Right atrium auricular region (tissue), 2 donors: ENCODE measurements at places on chromosomes 6 and 20.

DNA sequence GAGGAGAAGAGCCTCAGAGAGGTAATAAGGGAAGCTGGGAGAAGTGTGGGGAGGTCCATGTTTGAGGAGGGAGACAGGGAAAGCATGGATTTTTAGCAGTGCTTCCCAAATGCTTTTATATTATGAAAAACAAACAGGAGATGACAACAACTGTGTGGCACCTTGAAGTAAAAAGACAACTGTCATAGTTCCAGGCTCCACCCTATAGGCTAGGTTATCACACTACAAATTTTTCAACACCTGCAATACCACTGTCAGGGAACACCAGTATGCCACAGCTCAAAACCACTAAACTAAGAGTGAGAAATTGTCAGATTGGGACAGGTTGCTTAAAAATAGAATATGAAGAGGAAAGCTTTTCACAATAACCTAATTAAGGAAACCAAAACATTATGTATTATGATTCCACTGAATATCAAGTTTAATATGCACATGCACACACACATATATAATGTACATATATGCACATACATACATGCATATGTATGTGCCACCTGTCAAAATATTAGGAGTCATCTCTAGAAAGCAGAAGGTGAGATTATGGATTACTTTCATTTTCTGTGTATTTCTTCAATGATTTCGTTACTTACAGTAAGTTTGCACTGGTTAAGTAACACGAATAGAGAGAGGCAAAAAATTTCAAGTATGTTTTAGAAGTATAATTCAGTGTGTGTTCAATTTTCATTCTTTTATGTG is 261.2 kb downstream of the PTPRK start:
- DNase-seq = no peak

GRCh38 chr6:119470893-119471542 is 121.5 kb upstream of the MAN1A1 start:
- no peak for DNase-seq

GRCh38 chr20:17579369-17580039 is 9.6 kb downstream of the DSTN start:
- DNase-seq = no peak

DNA sequence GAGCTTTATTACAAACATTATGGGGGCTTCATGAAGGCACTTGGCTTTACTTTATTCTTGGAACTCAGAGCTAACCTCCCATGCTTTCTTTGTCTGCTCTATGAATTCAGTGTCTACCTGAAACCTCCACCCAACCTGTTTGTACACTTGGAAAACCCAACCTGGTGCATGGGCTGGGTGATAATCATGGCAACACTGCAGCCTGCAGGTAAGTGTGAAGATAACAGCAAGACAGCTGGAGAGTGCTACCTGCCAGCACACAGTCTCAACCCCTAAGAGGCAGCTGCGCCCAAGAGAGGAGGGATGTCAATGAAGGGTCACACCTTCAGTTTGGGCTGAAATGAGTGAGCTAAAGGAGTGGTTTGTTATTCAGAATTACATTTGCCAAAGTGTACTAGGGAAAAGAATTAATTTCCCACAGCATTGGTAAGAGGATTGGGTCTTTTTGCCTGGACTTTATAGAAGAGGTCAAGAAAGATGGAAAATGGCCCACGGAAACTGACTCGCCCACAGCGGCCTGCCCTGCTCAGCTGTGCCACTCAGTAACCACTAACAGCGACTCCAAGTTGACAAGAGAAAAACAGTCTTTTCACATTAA is 24.4 kb downstream of the FOXQ1 start:
- DNase-seq = no peak

GRCh38 chr6:61649845-61650244 is 636.2 kb downstream of the KHDRBS2 start:
- DNase-seq = no peak

GRCh38 chr6:7813704-7814103 is 87.8 kb downstream of the BMP6 start:
- no peak for DNase-seq

DNA sequence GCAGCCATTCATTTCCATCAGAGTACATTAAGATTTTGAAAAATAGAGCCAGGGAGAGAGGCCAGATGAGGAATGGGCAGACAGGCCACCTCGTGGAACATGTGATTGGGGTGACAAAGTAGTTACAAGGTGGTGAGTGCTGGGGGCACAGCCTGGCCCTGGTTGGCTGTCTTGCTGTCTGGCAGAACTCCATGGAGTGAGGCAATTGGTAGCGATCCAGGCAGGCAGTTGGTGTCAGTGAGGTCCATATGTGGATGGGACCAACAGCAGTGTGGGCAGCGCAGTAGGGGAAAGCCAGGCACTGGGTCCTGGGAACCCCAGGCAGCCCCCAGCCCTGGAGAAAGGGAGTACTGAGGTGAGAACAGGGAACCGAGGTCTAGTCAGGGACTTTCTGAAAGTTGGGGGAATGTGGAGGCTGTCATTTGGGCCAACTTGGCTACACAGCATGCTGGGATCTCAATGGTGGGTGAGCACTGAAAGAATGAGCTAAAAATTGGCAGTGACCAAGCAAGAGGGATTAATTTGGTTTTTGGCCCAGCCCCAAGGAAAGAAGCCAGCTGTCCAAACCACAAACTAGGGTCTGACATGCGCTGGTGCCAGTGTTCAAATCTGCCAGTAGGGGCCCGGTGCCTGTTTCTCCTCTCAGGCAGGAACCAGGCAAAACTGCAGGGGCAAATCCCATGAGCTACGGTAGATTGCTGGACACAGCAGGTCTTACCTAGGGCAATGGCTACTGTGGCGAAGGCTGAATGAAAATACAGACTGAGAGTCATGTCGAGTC is 61.4 kb upstream of the E2F3 start:
- no peak for DNase-seq

- no peak for DNase-seq
Observed at GRCh38 chr6:73503027-73503772, 17.6 kb downstream of the EEF1A1 start.

DNA sequence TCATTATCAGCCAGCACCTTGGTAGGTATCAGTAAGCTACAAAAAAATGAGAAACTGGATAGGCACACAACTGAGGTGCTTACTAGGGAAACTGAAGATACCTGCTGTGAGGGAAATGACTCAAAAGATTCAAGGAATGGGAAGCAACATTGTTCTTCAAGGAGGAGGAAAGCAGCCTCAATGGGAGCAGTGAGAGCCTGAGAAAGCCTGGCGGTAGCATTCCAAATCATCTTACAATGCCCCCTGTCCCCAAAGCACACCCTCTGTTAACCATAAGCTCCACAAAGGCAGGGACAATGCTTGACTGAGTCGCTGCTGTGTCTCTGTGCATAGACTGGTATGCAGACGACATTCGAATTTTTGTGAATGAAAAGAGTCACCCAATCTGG is 10.6 kb downstream of the PKHD1 start:
- no peak for DNase-seq

GRCh38 chr20:19560881-19561480 is 197.1 kb upstream of the RIN2 start:
- DNase-seq = no peak

DNA sequence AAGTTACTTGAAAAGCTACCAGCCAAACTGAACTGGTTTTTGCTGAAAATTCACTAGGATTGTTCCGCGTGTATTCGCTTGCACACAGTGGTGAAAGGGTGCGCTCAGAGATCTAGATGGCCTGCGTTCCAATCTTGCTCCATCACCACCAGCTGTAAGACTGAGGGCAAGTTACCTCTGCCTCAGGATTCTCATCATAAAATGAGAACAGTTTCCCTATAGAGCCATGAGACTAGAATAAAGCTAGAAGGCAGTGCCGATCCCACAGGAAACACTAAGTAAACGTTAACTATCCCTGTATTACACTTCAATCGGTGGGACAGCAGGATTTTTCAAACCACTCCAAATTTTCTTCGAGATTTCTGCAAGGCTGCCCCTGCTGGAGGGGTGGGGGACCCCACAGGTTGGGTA is 838 bp downstream of the AHCY start:
- DNase-seq = no peak

- DNase-seq = no peak
Observed at GRCh38 chr20:59044295-59044694, 1.7 kb upstream of the PRELID3B start.

DNA sequence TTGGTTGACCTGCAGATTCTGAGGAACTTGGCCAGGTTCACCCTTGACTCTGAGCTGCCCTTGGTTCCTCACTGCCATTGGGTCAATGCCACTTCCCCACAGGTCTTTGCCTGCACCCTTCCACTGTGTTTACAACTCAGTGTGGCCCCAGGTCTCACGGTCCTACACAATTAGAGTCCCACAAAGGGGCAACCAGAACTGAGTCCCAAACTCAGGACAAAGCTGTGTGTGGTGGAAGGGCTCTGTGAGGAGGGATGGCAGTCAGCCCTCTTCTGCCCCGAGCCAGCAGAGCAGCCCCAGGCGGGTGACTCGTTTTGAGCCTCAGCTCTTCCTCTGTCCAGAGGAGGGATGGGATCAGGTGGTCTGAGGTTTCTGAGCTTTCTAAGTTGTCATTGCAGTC is 69.5 kb downstream of the NPEPL1 start:
- no peak for DNase-seq

DNA sequence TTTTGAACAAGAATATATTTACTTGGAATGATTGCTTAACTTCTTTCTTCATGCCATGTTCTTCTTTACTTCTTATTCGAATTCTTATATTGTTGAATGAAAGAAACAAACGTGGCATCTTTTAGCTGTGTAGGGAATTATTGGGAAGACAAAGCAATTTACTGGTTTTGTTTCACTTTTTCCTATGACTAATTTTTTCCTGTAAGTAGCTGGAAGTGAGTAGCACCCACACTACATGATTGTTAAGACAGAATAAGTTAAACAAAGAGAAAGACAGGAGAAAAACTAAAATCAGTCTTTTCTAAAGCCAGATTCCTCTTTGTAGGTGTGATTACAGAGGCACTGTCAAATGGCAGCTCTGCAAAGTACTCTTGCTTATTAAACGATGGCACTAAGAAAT is 593.4 kb downstream of the EYS start:
- DNase-seq = no peak

- no peak for DNase-seq
Observed at GRCh38 chr6:79441192-79441591, 96.0 kb downstream of the LCA5 start.

DNA sequence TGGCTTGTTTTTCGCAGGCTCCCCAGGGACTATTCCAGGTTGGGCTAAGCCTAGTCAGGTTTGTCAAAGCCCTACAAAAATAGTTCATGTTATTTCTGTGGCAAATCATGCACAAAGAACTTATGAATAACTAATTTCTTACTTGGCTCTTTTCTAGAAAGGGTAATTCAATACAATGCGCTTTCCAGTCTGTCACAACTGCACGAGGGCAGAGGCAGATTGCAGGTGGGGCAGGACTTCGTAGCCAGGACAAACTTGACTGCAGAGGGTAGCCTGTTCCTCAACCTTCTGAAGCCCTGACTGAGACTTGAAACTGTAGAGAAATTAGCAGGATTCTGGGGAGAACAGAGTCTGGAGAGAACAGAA is 253.5 kb downstream of the QKI start:
- no peak for DNase-seq

DNA sequence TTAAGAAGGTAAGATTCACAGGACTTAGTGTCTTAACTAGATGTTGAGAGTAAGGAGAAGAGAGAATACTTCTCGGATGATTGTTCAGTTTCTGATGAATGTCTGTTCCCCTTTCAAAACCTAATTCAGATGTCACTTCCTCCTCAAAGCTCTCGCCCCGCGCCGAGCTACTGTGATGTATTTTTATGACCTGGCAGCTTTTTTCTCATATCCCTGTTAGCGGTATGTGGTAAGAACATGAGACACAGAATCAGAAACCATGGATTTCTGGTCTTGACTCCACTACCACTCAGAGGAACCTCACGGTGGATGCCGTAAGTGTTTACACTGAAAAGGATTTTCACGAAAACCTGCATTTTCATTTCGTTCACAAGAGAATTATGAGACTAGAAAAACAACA is 48.4 kb downstream of the CEP43 start:
- DNase-seq = no peak

DNA sequence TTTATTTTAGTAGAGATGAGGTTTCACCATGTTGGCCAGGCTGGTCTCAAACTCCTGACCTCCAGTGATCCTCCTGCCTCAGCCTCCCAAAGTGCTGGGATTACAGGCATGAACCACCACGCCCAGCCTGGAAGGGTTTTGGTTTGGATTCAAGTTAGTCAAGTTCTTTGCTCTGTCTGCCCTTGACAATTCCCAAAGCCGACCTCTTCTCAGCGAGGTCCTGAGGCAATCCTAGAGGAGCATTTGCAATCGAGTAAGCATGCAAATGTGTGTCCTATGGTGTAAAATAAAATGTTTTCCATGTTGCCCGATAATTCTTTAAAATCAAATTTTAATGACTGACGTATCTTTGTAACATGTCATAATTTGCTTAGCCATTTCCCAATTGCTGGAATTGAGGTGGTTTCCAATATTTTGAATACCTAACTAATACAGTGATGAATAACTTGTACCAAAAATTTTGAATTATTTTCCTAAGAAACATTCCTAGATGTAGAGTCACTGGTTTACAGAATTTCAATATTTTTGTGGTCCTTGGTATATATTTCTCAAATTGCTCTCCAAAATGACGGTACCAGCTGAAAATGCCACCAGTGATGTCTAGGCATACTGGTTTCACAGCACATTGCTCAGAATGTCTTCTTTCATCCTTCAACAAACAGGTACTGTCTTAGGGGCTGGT is 38.7 kb downstream of the GTF2H5 start:
- DNase-seq = no peak

GRCh38 chr6:1665214-1665613 is 55.5 kb downstream of the FOXC1 start:
- no peak for DNase-seq

DNA sequence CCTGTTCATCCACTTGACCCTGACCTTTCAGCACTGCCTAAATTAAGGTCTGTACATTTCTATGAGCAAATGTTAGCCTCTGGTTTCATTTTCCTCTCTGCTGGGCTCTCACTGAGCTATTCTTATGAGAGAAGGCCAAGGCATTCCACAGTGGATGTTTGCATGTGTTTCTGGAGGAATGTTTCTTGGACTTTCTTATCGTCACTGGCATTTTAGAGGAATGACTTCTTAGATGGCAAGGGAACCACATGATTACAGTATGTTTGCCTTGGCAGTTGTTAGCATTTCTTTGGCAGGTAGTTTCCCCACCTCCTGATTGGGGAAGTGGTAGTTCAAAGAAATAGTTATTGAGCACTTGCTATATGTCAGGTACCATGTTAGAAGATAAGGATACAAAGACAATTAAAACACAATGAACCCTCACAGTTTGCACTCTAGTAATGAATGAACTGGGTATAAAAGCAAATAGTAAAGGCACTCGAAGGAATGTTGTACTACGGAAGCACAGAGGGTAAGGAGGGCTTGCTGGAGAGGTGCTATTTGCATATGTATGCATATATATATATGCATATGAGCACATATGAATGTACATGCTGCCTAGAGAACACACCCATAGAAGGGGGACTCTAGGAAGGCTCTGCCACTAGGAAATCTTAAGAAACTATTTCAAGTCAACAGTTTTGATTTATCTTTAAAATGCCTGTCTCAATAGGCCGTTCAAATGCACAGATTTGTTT is 307.4 kb downstream of the EYA4 start:
- DNase-seq = no peak
